Esophagus muscularis mucosa (tissue), 4 donors: ENCODE measurements at places on chromosomes 1 and 21. TPM values are rescaled to one million over a fixed set of nuclear protein-coding genes. Genes with fewer than 3 reads are reported as not detected.

The SYCP1 gene
- total RNA-seq, result not detected

The OR2T29 gene
- total RNA-seq, result not detected

GRCh38 chr1:46183079-46183847 is 7.0 kb upstream of the P3R3URF start:
- no peak for DNase-seq

DNA sequence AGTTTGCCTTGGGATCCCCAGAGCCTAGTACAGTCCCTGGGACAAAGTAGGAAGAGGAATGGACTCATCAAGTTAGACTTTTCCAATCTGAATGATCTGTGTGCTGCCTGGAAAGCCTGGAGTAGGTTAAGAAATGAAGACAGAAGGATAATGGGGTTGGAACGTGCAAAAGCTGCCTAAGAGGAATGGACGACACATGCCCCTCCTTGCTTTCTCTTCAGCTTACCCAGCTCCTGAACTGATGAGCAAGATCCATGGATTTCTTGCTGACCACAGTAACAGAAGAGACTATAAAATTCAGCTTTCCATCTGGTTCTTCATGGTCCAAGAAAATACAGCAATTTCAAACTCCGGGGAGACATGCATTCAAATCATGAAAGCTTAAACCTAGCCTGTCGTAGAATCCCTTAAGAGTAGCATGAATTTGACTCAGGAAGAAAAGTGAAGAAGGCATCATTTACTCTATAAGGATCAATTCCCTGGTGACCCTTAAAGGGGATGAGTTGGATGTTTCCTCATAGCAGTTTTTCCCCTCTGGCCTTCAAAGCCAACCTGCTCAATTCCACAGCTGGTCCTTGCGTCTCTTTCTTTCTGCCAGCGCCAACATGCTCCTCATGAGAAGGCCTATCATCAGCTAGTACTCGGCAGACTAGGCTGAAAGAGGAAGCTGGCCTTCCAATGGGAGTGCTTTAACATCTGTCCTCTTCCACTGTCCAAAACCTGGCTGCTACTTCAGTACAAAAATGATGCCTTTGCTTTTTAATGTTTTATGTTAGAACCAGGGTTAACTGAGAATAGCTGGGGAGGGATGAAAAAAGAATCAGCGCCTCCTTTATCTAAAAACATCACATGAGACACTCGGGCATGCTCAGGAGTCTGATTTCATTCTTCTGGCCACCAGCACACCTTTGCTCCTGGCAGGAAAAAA is 5.7 kb upstream of the PEF1 start:
- no peak for DNase-seq

- no peak for DNase-seq
Observed at GRCh38 chr1:32249831-32250525, 1.1 kb upstream of the LCK start.

The PPFIA4 gene
- 1.6 TPM for total RNA-seq

The RRP15 gene
- 8.3 TPM for total RNA-seq

The FCRL5 gene
- not detected for total RNA-seq

- no peak for DNase-seq
Observed at GRCh38 chr21:27034796-27035195, 67.9 kb upstream of the ADAMTS5 start.

The FCRLA gene
- total RNA-seq, result 0.33 TPM

DNA sequence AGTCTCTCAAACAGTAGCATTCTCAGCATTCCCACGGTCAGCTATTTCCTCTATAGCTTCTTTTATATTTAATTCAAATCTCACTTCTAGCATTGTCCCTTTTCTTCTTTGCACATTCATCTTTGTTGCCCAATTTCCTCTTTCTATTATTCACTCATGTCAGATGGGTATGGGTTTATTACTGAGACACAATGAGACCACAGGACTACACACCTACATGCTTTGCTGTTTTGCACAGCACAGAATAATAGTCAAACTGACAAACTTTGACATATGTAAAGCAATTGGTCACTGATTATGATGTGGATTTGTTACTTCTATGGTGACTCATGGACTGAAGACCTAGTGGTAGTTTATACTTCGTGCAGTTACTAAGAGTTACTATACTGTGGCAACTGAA is 5.8 kb upstream of the CD1C start:
- DNase-seq, result no peak

DNA sequence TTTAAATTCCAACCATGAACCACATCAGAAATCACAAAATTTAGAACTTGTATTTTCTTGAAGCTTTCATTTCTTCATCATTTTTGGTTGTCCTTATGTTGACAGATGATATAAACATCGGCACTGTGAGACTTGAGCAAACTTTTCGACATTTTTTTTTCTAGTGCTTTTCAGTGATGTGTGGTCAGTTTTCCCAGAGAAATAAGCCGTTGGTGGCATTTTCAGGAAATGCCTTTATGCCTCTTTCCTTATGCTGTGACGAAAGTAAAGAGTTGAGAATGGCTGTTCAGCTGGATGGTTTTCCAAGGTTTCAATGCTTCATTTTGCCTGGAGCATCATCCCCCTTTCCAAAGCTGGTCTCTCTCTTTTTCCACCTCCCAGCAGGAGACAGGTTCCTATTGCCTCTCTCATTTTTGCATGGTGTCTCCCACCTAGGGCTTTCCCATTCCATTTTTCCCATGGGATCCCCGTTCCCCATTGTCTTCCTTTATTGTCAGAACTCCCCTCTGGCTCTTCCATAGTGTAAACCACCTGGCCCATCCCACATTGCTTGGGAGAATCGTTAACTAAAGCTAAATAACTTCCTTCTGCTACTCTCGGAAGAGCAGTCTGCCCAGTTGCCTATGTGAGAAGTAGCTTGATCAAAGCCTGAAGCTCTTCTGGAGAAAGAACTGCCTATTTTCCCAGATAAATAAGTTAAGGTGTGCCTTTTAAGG is 61.4 kb upstream of the DYNLT5 start:
- no peak for DNase-seq

GRCh38 chr1:30966690-30967369 is 58.3 kb upstream of the SDC3 start:
- no peak for DNase-seq

The KRTAP11-1 gene
- not detected for total RNA-seq

DNA sequence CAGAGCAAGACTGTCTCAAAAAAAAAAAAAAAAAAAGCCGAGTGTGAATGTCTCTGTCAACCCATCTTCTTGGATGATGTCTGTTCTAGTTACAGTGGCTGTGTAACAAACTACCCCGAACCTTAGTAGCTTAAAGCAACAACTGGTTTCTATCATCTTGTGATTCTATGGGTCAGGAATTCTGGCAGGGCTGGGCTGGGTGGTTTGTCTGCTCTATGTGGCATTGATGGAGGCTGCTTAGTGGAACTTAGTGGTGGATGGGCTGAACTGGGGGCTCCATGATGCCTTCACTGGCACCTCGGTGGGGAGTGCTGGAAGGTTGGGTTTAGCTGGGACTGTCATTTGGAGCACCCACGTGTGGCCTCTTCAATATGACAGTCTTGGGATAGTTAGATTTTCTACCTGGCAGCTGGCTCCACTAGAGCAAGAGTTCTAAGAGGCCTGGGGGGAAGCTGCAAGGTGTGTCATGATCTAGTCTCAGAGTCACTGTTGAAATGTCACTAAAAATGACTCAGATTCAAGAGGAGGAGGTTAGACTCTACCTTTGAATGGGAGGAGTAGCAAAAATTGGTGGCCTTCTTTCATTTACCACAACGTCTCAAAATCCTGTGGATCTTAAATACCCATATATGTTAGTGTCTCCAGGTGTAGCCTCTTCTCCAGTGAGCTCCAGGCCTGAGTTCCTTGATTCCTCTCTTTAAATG is 18.6 kb downstream of the ACOT11 start:
- DNase-seq, result no peak

DNA sequence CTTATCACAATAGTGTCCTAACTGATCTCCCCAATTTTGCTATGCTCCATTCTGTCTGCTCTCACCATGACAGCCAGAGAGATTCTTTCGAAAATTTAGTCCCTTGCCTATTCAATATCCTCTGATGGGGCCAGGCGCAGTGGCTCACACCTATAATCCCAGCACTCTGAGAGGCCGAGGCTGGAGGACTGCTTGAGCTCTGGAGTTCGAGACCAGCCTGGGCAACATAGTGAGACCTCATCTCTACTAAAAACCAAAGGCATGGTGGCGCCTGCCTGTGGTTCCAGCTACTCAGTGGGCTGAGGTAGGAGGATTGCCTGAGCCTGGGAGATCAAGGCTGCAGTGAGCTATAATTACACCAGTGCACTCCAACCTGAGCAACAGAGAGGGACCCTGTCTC is 16.1 kb upstream of the PDZK1IP1 start:
- DNase-seq, result no peak

The NAV1 gene
- 25.6 TPM for total RNA-seq

DNA sequence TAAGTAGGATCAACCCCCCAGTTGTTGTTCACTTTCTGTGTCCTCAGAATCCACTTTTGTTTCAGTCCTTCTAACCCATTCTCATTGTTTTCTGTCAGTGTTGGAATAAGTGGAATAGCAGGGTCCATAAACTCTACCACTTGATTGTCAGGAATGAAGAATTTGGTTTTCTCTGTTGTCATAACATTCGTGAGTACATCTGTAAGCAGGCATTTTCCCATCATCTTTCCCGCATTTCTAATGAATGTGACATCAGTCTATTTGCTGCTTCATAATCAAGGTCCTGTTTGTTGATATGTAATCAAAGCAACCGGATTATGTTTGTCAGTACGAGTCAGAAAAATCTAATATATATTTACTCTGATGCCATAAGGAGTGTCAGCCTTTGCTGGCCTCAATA is 147.1 kb downstream of the KIF26B start:
- no peak for DNase-seq

DNA sequence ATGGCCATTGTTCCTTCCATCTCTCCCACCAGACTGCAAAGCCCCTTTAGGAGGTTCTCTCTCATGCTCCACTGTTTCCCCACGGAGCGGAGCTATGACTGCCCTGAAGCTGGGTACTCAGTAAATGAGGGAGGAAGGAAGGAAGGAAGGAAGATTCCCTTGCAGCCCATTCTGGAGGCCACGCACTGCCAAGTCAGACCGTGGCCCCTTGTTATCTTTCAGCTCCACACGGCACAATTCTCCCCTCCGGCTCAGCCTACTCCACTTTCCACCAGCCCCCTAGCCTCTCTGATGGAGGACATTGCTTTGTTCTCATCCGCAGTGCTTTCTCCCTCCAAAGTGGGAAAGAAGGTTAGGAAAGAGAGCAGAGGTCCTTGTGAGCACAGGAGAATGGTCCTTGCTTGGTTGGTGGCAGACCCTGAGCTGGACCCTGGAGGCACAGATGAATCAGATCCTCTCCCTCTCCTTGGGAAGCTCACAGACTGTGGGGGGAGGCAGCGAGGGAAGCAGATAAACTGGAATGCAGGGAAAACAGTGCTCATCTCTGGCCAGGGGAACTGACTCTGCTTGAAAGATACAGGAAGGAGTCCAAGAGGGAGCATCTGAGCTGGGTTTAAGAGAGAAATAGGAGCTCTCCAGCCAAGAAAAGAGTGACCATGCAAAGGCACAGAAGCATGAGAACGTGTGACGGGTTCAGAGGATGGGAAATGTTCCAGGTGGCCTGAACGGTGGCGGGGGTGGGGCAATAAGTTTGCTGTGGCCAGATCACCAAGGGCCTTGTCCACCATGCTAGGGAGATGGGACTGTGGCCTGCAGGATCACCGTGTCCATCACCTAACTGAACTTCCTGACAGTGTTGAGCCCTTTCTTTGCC is 52.6 kb downstream of the GLIS1 start:
- no peak for DNase-seq

GRCh38 chr1:44263568-44264450 is 50.5 kb downstream of the DMAP1 start:
- DNase-seq, result no peak

The KRTAP19-3 gene
- not detected for total RNA-seq
